Suppressor macrophage (primary cell): ENCODE measurements at places on chromosomes 1 and 21.

DNA sequence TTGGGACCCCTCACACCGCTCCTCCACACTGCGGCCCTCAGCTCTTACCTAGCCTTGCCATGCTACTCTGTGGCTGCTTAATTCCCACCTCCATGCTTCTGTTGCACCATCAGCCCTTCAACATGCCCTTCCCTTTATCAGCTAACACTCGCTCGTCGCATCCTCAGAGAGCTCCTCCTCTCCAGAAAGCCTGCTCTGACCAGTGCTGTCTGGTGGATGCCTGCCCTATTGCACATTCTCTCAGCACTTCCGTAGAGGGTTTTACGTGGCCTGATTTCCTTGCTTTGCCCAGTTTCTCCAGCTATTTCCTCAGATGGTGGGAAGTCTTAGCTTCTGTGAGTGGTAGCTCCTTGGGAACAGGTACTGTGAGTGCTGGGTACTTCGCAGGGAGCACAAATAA lies 10.3 kb upstream of the LAD1 start:
- no peak for DNase-seq

GRCh38 chr1:23915466-23915865 lies 2.3 kb upstream of the CNR2 start:
- DNase-seq = no peak

DNA sequence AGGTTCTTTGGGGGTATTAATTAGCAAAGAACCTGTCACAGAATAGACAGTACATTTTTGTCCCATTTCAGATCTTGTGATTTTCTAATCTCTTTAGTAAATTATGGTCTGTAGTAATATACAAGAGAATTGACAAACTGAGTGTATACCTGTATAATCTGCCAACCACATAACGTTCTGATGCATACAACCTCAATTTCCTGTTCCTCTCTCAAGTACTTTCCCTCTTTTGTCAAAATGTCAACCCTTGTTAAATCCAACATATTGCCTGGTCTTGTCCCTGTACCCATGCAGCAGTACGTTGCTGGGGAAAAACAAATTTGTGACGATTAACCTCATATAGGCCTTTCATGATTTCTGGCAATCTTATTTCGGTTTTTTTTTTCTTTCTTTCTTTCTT lies 1.1 kb downstream of the ARV1 start:
- no peak for DNase-seq

GRCh38 chr1:91124290-91124985 lies 102.6 kb upstream of the ZNF644 start:
- DNase-seq = no peak

DNA sequence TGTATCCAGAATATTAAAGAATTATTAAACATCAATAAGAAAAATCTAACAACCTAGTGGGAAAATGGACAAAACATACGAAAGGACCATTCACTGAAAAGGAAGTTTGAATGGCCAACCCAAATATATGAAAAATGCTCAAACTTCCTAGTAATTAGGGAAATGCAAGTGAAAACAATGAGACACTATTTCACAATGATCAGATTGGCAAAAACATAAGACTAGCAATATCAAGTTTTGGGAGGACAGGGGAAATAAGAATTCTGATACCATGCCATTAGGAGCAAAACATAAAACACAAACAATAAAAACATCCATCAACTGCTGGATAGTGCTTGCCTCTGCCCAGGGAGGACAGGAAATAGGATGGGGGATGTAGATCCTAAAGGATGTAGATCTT lies 14.3 kb downstream of the XCL2 start:
- DNase-seq = peak; percentile 61

DNA sequence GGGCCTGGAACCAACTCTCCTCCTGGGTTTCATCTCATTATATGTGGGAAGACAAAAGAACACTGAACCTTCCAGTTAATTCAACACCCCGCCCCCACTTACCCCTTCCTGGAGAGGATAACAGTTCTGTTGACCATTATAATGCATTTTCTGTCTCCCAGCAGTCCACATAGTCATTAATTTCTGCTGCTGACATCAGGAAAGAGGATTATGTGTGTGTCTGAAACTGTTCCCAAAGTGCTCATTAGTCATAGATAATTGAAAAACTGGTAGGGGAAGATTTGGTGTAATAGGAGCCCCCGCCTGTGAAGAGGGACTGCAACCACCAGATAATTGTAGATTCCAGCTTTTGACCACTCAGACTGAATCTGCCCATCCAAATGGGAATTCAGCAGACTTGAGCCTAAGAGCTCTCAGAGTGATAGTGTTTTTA lies 208.7 kb downstream of the FGGY start:
- no peak for DNase-seq

GRCh38 chr21:42622284-42622683 lies 31.1 kb upstream of the PDE9A start:
- DNase-seq = no peak

DNA sequence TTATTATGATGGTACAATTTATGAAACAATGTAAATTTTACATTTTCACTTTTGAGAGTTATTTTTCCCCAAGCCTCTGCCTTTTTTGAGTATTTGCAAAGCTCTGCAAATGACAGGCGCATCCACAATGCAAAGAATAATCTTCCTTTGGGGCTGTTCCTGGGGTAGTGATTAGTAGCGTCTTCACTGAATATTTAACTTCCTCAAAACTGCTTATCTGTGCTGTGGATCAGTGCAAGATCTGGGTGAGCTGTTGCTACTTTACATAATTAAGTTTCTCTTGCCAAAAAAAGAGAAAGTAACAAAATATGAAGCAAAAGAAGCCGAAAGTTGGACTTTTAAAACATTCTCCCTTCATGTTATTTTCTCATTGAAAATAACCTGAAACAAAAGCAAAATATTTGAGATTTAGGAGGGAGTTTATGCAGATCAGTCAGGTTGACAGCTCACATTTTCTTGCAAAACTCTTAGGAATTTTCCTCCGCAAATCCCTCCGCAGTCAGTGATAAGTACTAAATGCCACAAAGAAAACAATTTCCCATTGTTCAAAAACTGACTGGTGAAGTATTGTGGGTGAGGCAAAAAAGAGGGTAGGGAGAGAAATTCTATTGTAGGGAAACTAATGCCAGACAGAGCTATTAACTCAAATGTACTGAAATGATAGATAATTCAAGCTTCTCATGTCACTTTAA lies 276.4 kb upstream of the B3GALT2 start:
- DNase-seq = no peak
